A549 (cell line): ENCODE measurements at places on chromosomes 7 and 10. TPM values are rescaled to one million over a fixed set of nuclear protein-coding genes. Genes with fewer than 3 reads are reported as not detected.

DNA sequence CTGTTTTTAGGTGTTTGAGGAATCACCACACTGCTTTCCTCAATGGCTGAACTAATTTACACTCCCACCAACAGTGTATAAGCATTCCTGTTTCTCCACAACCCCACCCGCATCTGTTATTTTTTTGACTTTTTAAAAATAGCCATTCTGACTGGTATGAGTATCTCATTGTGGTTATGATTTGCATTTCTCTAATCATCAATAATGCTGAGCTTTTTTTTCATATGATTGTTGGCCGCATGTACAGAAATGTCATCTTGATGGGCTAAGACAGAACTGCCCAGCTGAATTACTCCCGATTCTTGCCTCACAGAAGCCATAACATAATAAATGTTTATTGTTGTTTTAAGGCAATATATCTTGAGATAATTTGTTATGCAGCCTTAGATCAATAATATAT lies 93.1 kb upstream of the DKK1 start:
- DNase-seq = no peak

- no peak for DNase-seq
Observed at GRCh38 chr10:95861386-95861785, 46.4 kb upstream of the CC2D2B start.

DNA sequence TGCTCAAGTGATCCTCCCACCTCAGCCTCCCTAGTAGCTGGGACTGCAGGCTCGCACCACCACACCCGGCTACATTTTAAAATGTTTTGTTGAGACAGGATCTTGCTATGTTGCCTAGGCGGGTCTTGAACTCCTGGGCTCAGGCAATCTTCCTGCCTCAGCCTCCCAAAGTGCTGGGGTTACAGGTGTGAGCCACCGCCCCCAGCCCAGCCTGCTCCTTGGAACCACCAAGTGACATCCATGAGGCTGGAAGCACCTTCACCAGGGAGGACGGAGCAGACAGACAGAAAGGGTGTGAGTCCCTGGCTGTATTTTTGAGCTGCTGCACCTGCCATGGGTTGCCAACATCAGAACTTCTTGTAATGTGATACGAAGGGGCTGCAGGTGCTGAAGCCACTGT lies 62.3 kb upstream of the UBE3C start:
- no peak for DNase-seq

DNA sequence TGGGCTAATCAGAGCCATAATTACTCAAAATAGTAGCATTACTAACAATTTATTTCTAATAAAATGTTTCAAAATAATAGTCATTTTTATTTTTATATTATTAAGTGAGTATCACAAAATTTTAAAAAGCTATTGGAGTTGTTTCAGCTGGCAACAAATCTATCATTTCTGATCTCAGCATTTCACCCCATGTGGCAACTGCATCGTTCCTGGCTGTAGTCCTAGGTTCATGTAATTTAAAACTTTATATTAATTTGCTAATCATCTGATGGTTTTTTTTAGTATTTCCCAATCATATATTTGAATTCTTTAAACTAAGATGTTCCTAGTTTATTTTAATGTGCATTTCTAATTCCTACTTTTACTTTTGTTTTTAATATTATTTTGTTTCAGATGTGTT lies 293.0 kb upstream of the AKR1E2 start:
- no peak for DNase-seq

- no peak for DNase-seq
Observed at GRCh38 chr10:79387974-79388850, 40.9 kb downstream of the PPIF start.

Gene ZC3HAV1
- polyA plus RNA-seq = 22.2 to 22.7 TPM (median 22.6 TPM) in 3 replicates

Gene DIP2C
- 4.2 to 5.5 TPM (median 5.0 TPM) in 3 replicates for polyA plus RNA-seq

DNA sequence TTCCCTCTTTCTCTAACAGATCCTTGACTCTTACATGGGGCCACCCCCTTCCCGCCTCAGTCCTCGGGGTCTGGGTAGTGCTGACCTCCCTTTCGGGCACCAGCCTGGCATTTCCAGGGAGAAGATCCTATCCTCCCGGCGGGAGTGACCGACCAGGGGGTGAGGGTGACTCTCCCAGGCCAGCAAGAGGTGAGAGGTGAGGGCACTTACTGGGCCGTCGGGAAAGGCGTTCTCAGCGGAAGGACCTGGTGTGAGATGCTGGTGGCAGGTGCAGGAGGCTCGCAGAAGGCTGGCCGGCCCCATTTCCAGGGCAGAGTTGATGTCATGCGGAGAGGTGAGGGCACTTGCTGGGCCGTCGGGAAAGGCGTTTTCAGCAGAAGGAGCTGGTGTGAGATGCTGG lies 4.2 kb upstream of the FOXL3 start:
- DNase-seq = no peak

DNA sequence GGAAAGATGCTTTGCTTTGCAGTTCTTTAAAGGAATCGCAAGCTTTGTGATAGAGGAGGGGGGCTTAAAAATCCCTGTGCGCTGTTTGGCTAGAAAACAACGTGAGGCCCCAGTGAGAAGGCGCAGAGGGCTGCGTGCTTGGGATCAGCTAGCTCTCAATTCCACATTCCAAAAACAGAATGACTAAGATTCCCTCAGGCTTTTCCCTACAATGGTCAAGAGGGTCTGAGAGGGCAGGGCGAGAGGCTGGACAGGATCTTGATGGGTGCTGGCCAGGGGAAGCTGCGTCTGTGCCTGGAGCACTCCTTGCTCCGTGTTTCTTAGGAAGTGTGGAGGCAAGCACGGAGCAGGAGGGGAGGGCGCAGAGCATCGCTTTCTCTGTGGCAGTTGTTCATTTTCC lies 72.1 kb upstream of the INHBA start:
- DNase-seq = no peak

GRCh38 chr7:114466917-114467316 lies 52.3 kb downstream of the FOXP2 start:
- DNase-seq = no peak

DNA sequence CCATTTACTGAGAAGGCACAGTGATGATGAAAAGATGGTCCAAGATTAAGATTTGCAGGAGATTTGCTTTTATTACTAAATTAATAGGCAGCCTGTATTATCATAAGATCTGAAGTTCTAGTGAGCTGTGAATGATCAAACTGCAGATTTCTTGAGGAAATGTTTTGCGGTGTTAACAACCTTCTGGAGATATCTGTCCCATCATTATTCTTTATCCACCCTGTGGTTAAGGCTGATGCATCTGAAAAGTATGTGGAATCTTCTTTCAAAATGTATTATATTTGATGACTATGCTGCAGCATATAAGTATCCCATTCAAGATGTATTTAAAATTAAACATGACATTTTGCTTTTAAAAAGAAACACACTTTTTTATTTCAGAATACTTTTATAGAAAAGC lies 150.3 kb downstream of the POLR1F start:
- no peak for DNase-seq
